Activated T-cell treated with anti-CD3 and anti-CD28 coated beads, Interleukin-2, amount 50 U/mL, for 1 hour (primary cell): ENCODE measurements at places on chromosomes 3 and 15.
A peak's percentile ranks its signal among the peaks of the same experiment; 100 is the strongest.

GRCh38 chr15:68806220-68807060 lies 14.3 kb downstream of the ANP32A start:
- DNase-seq: no peak

GRCh38 chr15:67878712-67879206 lies 38.9 kb upstream of the RNU6-1 start:
- no peak for DNase-seq

GRCh38 chr3:170814822-170815221 lies 55.2 kb downstream of the RPL22L1 start:
- DNase-seq: no peak

- no peak for DNase-seq
These were observed 519.2 kb upstream of the AGTR1 start for GRCh38 chr3:148178503-148178902.

- no peak for DNase-seq
These were observed 5.8 kb upstream of the GLCE start for GRCh38 chr15:69154684-69155083.

GRCh38 chr3:29335438-29335837 lies 54.6 kb downstream of the RBMS3 start:
- DNase-seq: no peak

DNA sequence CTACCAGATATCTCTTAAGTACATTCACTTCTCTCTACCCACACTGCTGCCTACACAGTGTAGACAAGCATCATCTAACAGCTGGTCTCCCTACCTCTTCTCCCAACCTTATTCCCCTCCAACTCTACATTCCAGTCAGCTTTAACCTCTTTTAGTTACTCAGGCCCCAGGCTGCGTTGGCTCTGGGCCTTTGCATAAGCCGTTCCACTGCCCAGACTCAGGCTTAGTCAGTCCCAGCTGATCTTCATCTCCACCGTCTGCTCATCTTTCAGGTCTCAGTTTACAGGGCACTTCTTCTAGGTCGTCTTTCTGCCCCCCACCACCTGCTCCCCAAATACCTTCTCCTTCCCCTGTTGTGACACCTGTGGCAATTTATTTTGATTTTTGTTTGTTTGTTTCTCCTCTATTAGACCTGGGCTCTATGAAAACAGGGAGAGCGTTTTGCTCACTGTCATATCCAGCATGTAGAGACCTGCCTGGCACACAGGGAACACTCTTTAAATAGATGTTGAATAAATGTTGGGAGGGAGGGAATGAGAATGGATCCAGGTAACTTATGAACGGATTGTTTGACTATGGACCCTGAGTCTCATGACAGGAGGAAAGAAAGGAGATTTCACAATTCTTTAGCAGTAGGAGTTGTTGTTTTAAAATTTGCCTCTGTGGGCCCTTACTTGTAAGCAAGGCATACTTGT lies 11.1 kb downstream of the SLC27A2 start:
- no peak for DNase-seq

- DNase-seq: no peak
These were observed 1457.9 kb upstream of the CADM2 start for GRCh38 chr3:83500931-83501330.

GRCh38 chr3:34279901-34280300 lies 481.5 kb downstream of the PDCD6IP start:
- no peak for DNase-seq

- DNase-seq: no peak
These were observed 38.5 kb downstream of the SYN2 start for GRCh38 chr3:12042638-12043037.

- DNase-seq: no peak
These were observed 44.5 kb downstream of the LRRFIP2 start for GRCh38 chr3:37129871-37130270.

GRCh38 chr3:4726549-4726948 lies 233.4 kb downstream of the ITPR1 start:
- no peak for DNase-seq

GRCh38 chr15:92611995-92612745 lies 43.4 kb downstream of the FAM174B start:
- no peak for DNase-seq

DNA sequence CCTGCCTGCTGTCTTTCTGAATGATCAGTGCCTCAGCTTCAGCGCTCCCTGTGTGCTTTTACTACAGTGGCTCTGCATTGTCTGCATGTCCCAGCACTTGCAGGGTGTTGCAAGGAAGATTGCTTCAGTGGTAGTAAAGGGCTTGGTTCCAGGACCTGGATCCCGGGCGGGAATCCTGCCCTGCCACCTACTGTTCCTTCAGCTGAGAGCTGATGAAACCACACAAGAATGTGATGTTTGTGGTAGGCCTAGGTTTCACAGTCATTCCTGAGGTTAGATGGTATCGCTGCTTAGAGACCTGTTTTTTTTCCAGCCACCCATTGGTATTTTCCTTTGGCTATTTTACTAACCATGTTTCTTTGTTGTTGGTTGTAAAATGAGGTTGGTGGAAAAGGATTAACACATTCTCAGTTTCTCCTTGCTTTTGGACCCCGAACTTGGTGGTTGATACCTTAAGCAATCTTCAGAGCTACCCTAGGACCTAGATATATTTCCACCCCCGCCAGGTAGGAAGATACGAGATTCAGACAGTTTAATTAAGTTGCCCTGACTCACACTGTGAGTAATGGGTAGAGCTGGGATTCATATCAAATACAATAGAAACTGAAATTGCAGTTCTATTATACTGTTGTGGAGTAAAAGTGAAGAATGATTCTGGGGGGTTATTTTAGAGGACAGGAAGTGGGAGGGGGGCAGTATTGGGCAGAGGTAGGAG lies 11.4 kb downstream of the GPR87 start:
- DNase-seq: no peak

GRCh38 chr15:45535486-45536042 lies 13.0 kb upstream of the SLC30A4 start:
- no peak for DNase-seq

GRCh38 chr3:114408736-114409670 lies 115.2 kb downstream of the TIGIT start:
- no peak for DNase-seq

DNA sequence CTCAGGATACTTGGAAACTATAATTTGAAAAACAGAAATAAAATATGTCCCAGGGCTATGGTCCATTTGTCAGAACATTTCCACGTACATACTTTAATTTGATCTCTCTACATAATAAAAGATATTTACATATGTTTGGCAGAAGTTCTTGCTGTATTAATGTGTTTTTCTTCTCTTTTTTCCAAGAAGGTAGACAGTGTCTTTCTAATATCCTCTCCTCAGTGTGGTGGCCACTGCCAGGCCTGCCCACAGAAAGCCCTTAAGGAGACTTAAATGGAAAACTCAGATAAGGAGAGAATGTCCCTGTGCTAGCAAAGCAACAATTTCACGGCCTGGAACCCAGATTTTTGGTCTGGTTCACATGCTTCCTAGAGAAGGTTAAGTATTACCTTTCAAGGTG lies 76.5 kb upstream of the ARHGEF26 start:
- DNase-seq: no peak

DNA sequence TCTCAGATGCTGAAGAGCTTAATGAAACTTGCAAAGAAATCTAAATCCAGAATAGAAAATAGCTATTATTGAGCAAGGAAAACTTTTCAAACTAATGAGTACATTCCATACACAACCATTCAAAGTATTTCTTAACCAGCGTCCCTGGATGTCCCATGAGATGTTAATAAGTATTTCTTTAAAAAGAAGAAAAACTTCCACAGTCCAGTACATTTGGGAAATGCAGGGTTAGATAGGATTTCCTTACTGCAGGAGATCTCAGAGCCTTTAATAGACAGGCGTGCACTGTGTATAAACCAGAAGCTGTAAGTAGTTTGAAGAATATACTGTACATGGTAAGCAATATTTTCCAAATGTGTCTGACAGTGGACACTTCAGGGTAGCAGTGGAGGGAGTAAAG lies 29.6 kb upstream of the BHLHE40 start:
- DNase-seq: no peak

GRCh38 chr15:40928821-40929659 lies at the start of gene DLL4:
Gene DLL4 (plus strand): TSS chr15:40929340. CDS start chr15:40929669, 329 bp downstream.
- peak; percentile 59 for DNase-seq

GRCh38 chr15:66879531-66880368 lies 177.7 kb downstream of the SMAD6 start:
- no peak for DNase-seq

DNA sequence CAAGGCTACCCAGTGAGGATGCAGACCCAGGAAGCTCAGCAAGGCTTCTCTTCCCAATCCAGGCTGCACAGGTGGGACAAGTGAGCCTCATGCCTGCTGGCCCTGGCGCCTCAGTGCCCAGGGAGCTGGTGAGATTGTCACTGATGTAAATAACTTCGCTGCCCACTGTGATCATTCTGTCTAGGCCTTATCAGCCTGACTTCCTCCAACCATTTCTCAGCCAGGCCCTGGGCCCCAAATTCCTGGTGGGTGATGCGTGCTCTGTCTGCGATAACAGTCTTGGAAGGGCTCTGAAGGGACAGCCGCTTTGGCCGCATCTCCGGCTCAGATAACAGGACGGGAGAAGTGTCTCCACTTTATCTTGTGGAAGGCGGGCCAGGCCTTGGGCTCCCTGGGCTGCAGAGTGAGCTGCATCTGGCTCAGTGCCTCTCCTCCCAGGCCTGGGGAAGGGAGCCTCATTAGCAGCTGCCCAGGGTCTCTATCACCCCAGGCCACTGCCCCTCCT lies 2.2 kb upstream of the FBLN2 start:
- no peak for DNase-seq

DNA sequence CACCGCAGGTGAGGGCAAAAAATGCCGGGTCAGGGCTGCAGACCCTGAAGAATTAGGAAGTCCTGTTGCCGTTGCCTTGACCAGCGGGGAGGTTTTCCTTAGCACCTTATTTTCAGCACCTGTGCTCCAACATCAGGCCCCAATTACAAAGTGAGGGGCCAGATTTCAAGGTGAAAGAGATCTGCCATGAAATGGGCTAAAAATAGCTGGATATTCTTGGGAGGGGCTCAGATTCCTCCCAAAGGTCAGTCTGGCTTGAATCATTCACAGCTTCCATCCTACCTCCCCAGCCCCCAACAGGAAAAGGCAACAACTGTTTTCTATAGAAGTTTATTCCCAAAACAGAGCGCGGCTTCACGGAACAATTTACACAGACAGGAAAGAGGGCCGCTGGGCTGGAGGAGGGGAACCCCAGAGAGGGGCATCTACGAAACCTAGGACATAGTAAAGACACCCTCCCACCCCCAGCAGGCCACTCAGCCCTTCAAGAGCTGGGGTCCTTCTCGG lies 941 bp upstream of the SLC26A6 start:
- DNase-seq: no peak

DNA sequence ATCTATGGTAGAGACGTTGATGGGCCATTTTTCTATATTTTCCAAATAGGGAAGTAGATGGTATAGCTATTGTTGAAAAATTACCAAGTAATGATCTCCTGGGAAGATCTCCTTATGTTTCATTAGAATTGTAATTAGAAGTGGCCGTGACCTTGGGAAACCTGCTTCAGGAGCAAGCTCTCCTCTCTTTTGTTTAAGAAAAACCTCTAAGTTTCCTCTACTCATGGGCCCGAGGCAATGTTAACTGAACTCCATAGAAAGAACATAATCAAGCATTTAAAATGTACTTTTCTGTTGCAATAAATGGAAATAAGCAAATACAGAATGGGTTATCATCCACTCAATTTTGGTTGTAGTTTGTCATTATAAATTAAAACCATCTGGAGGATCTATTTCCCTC lies 511.2 kb upstream of the MDFIC2 start:
- DNase-seq: no peak

- DNase-seq: no peak
These were observed 6.1 kb upstream of the WWTR1 start for GRCh38 chr3:149663966-149664365.

DNA sequence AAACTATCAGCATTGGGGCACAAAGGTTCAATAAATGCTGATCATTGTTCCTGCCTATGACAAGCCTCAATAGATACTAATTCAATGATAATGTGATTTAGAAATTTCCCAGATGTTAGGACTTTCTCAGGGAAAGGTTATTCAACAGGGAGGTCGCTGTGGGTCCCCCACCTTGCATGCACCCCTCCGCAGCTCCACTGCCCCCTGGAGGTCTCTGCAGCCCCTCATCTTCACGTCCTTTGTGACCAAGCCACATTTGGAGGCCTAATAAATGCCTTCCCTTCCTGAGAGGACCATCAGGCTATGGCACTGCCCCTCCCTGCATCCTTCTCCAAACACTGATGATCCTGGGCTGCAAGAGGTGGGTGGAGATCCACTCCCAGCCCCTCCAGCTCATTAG lies 50.2 kb downstream of the NOX5 start:
- DNase-seq: no peak
